IMR-90 (cell line): ENCODE measurements at places on chromosomes 2 and 18. TPM values are rescaled to one million over a fixed set of nuclear protein-coding genes. Genes with fewer than 3 reads are reported as not detected.

IL1RL2 gene
- total RNA-seq, result 0.28 and 0.36 TPM in 2 replicates

BUB1 gene
- total RNA-seq, result 43.4 and 45.8 TPM in 2 replicates

MAP3K19 gene
- total RNA-seq, result not detected in 2 replicates

CYP27C1 gene
- total RNA-seq, result not detected in 2 replicates

MROH2A gene
- total RNA-seq, result not detected in 2 replicates

OSR1 gene
- 12.4 and 14.7 TPM in 2 replicates for total RNA-seq

PAX3 gene
- total RNA-seq, result not detected in 2 replicates

RBM45 gene
- total RNA-seq, result 17.9 and 18.1 TPM in 2 replicates
